ENCODE measurements at places on chromosomes 16 and 17.

- DNase-seq, result peak; percentile 97
These were observed 805 bp upstream of the ORAI3 start for GRCh38 chr16:30947859-30948666.

GRCh38 chr16:2278272-2278608 lies 10.3 kb upstream of the RNPS1 start:
- DNase-seq, result no peak

- peak; percentile 90 for DNase-seq
These were observed 115.0 kb upstream of the ADAMTS18 start for GRCh38 chr16:77549876-77550275.

DNA sequence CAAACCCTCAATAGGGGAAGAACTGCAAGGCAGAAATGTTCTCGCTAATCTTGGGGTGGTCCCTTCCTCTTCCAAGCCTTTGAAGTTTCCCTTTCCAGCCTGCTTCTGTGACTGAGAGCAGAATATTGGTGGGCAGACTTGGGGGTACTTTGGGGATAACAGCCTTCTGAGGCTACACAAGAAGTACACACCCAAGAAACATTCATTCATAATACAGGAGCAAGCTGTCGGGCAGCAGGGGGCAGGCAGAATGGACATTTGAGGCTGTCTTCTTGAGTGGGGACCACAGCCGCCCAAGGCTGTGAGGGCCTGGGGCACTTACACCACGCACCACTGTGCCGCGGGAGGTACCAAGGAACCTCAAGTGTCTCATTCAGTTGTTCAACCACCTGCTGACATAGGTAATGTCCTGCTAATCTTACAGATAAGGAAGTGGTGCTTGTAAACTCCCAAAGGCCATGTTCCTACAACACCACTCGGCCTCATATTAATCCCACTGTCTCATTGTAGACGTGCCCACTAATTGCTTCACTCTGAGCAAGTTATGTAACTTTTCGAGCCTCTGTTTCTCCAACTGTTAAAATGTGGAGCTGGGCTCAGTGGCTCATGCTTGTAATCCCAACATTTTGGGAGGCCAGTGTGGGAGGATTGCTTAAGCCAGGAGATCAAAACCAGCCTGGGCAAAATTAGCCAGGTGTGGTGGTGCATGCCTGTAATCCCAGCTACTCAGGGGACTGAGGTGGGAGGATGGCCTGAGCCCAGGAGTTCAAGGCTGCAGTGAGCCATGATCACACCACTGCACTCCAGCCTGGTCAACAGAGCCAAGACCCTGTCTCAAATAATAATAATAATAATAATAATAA lies 2.5 kb upstream of the MRPS23 start:
- DNase-seq, result no peak

DNA sequence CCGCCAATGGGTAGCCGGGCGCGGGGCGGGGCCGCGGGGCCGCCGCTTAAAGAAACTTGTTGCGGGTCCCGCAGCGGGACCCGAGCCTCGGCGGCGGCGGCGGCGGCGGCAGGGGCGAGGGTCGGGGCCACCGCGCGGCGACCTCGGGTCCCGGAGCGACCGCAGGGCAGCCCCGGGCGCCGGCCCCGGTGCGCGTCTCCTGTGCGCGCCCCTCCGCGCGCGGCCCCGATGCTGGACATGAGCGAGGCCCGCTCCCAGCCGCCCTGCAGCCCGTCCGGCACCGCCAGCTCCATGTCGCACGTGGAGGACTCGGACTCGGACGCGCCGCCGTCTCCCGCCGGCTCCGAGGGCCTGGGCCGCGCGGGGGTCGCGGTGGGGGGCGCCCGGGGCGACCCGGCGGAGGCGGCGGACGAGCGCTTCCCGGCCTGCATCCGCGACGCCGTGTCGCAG lies at the start of gene SOX8:
SOX8 (plus strand) TSS at position 76 of the 450 bp plus-strand sequence; CDS start at position 229, 153 bp downstream.
- DNase-seq, result no peak

DNA sequence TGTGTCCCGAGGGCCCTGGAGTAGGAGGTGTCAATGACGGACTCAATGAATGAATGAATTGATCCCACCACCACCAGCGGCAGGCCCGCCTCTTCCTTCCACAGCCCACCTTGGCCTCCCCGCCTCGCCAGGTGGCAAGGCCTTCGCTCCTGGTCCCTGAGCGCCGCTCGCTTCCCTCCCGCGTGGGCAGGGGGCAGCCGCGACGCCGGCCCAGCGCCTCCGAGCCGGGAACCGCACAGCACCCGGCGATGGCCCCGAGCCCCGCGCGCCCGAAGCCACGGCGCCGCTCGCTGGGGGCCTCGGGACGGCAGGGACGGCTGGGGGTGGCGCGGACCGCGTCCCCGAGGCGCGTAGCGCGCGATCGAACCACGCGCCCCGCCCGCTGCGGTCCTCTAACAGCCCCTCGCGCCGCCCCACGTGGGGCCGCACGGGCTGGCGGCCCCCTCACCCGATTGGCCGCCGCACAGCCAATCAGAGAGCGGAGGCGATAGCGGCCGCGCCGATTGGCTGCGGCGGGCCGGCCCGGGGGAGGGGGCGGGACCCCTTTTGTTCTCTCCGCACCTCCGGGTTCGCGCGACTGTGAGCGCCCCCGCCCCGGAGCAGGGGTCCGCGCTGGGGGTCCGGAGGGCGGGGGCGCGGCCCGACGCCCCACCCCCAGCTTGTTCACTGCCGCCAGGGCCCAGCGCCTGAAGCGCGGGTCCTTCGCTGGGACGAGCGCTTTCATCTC lies 31.4 kb downstream of the ACTG1 start:
- DNase-seq, result peak; percentile 73

GRCh38 chr17:69358688-69359596 lies 32.0 kb upstream of the ABCA5 start:
- DNase-seq, result no peak

GRCh38 chr16:80752541-80752940 lies 51.9 kb downstream of the CDYL2 start:
- DNase-seq, result no peak

DNA sequence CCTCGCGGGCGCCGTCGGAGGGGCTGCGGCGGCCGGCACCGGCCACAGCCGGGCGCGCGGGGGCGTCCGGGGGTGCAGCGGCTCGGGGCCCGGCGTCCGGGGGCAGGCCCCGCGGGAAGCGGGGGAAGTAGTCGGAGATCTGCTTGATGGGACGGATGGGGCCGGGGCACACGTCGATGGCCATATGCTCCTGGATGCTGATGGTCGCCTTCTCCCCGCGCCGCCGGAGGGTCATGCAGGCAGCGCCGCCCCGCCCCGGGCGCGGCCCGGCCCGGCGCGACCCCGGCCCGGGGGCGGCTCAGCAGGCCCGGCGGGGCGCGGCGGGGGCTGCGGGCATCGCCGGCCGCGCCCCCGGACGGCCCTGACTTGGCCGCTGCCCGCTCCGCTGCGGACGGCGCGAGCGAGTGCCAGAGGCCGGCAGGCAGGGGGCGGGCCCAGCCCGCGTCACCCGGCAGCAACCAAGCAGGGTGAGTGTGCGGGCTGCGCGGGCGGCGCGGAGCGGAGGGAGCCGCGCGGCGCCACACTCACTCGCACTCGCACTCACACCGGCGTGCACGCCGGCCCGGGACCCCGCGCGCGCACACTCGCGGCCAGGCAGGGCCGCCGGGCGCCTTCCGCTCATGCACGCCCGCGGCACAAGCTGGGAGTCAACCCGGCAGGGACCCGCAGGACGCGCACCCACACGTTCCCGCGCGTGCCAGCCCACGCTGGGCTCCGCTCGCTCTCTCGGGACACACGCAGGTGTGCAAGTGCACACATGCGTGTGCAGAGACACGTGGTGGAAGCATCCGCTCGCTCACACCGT lies at the start of gene DOC2B:
DOC2B (minus strand) TSS at position 406 of the 805 bp plus-strand sequence; CDS start at position 235, 171 bp downstream.
- DNase-seq, result peak; percentile 15

DNA sequence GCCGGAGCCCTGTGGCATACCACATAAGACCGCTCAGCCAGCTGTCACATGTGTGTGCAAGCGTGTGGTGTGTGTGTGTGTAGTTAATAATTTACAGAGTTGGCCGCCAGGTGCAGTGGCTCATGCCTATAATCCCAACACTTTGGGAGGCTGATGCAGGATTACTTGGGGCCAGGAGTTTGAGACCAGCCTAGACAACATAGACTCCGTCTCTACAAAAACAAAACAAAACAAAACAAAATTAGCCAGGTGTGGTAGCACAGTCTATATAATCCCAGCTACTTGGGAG lies 20.4 kb downstream of the SOCS1 start:
- DNase-seq, result no peak

DNA sequence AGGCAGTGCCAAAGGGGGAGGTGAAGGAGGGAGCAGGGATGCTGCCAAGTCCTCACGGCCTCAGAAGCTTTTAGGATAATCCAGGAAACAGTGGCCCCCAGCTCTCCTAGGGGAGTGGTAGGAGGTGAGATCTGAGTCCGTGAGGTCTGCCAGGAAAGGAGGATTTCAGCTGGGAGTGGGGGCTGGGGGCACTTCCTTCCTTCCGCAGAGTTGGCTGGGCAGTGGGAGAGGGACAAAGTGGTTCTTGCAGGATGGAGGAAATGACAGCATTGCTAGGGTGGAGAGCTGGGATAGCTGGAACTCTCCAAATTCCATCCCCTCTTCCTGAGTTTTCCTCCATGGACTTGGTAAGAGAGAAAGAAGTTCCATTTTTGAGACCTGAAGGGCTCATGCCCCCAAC lies 4.8 kb upstream of the SP6 start:
- no peak for DNase-seq

- DNase-seq, result no peak
These were observed 35.4 kb upstream of the LITAF start for GRCh38 chr16:11621920-11622651.

- peak; percentile 64 for DNase-seq
These were observed 226.5 kb downstream of the PMP22 start for GRCh38 chr17:15038656-15039055.

GRCh38 chr16:79509211-79509631 lies 91.3 kb downstream of the MAF start:
- DNase-seq, result no peak

DNA sequence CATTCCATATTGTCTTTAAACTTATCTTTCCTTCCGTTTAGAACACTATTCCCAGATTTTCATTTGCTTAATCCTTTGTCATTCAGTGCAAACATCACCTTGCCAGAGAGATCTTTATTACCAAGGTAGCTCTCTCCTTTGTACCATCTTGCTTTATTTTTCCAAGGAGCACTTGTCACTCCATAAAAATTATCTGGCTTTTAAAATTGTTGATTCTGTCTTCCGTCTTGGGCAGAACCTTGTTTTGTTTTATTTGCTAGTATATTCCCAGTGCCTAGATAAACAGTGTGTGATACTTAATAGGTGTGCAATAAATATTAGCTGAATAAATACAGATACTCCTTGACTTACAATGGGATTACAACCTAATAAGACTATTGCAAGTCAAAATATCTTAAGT lies 327.7 kb downstream of the UTP18 start:
- no peak for DNase-seq

Measured in fibroblast of skin of back (primary cell).